CD4-positive, alpha-beta T cell treated with Interleukin-10 for 1 hour (primary cell): ENCODE measurements at places on chromosomes 5 and 9.

- DNase-seq = no peak
Observed at GRCh38 chr5:102262688-102263087, 33.4 kb downstream of the SLCO4C1 start.

DNA sequence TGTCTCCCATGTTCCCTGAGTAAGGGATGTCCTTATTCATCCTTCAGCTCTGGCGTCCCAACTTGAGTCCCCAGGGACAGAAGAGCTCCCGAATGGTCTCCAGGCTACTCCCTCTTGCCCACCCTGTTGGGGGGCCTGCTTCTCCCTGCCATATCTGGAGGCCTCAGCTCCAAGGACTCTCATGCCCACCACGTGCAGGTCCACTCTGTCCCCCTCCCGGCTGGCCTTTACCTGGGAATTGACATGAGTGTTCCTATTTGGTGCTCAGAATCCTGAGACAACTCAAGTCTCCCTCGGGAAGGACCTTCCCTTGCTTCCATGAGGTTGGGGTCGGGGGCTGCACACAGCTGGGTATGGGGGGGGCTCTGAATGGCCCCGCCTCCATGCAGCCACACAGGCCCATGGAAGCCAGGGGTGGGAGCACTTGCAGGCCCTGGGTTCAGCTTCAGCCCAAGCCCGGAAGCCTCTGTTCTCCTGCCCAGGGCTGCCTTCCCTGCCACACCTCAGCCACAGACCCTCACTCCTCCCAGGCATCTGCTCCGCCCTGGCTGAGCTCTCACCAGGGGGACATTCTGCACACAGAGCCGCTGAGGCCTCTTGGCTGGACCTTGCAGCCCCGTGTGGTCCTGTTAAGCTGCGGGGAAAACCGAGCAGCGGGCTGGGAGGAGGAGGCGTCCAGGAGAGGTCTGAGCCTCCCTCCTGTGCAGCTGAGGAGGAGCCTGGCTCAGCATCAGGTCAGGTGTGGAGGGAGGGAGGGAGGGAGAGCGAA lies 121.9 kb downstream of the PHF2 start:
- DNase-seq = no peak

GRCh38 chr5:94153736-94154450 lies 412.5 kb upstream of the POU5F2 start:
- no peak for DNase-seq

DNA sequence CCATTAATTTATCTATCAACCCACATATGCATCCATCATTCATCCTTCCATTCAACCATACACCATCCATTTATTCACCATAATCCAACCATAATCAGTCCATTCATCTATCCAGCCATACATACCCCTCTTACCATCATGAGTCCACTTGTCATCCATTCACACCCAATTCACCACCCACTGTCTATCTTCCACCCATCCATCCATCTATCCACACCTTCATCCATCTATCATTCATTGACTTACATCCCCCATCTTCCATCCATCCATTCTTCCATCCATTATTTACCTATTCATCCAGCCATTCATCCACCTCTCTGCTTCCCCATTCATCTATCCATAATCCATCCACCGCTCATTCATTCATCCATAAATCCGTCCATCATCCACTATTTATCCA lies 17.8 kb downstream of the PAEP start:
- DNase-seq = no peak

GRCh38 chr5:119250946-119251901 lies 104.6 kb upstream of the TNFAIP8 start:
- no peak for DNase-seq
